Caco-2 (cell line): ENCODE measurements at places on chromosomes 11 and 22. TPM values are rescaled to one million over a fixed set of nuclear protein-coding genes. Genes with fewer than 3 reads are reported as not detected.

MMP3 gene
- 0.42 TPM in 1 of 2 replicates, not detected in the other for total RNA-seq

PKDREJ gene
- 0.05 TPM in 1 of 2 replicates, not detected in the other for total RNA-seq

TESMIN gene
- total RNA-seq: 22.1 and 26.2 TPM in 2 replicates

OR51A4 gene
- not detected in 2 replicates for total RNA-seq

CCT8L2 gene
- total RNA-seq: not detected in 2 replicates

DEUP1 gene
- total RNA-seq: 0.25 and 0.60 TPM in 2 replicates

TUB gene
- total RNA-seq: not detected in 2 replicates

TRIM66 gene
- 18.4 and 21.1 TPM in 2 replicates for total RNA-seq
